ENCODE measurements at places on chromosomes 5 and 9.

- no peak for DNase-seq
Measured at GRCh38 chr5:31781772-31782171, 142.8 kb downstream of the PDZD2 start.

DNA sequence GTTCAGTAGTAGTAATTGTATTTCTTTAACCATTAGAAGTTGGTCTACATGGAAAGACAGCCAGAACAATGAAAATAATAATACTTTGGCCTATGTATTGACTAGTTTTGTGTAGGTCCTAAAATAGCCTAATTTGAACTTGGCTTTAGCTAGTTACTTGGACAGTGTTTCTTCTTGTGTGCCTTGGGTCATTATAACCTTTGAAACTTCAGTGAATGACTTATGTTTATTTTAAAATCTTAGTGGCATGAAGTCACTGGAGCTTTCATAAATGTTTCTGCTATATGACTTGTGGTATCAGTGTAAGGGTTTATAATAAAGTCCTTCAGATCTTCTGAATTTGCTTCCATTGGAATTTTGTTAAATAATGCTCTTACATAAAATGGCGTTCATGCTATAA is 2.6 kb upstream of the FAM120AOS start:
- DNase-seq: no peak

GRCh38 chr5:113053511-113053995 is 77.0 kb downstream of the DCP2 start:
- no peak for DNase-seq

- no peak for DNase-seq
Measured at GRCh38 chr9:132087438-132088030, 7.9 kb upstream of the MED27 start.

GRCh38 chr9:131892162-131892707 is 152.4 kb upstream of the RAPGEF1 start:
- DNase-seq: no peak
